T-helper 17 cell (primary cell): ENCODE measurements at places on chromosomes 2 and 18. TPM values are rescaled to one million over a fixed set of nuclear protein-coding genes. Genes with fewer than 3 reads are reported as not detected.

DNA sequence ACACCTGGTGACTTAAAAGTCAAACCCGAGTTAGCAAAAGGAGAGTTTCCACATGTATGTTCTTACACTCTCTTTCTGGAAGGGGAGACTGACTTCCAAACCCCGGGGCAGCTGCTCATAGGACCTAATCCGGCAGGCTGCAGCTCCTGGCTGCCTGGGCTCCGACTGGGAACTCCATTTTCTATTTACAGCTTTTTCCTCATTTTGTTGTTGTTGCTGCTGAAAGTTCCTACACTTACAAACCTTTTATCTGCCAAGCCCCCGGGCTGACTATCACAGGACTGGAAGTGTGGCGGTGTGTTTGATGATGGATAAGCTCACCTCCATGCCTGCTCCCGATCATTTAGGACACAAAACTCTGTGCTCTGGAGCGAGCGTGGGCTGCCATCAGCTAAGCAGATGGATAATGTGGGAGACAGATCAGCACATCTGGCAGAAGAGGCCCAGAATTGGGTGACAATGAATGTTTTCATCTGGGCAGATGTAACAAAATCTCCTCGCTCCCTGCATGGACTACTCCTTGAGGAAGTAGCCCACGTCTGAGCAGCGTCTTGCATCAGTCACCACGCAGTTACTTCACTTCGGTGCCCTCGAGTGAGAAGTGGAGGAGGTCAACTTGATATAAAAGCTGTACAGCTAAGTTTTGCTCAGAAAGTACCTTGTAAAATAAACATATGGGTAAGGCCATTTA is 114.4 kb upstream of the COPS8 start:
- no peak for DNase-seq

GRCh38 chr18:11902522-11903292 is 5.4 kb downstream of the MPPE1 start:
- DNase-seq = no peak

DNA sequence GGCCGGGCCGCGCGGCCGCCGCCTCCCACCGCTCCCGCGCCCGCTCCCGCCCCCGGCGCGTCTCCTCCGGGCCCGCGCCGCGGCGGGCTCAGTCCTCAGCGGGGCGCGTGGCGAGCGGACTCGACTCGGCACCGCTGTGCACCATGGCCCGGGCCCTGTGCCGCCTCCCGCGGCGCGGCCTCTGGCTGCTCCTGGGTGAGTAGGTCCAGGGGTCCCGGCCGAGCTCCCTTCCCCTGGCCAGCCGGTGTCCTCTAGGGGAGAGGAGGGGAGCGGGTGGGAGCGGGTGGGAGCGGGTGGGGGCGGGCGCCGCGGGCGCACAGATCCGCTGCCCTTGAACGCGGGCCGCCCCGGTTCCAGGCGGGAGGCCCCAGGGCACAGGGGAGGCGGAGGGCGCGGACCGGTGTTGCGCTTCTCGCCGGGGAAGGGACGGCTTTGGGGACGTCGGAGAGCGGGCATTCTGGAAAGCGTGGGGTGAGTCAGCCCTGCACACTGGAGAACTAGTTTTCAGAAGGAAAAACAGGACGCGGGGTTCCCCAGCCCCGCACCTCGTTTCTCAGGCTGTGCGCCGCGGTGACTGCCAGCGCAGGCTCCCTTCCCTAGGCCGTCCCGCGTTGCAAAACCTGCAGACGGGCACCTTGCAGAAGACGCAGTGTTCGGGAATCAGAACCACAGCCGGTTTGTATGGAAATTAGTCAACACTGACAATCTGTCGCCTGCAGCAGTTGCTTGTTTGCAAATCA is at the start of gene RAMP1:
RAMP1 (plus strand) TSS at position 91 of the 740 bp plus-strand sequence; CDS start at position 144, 53 bp downstream.
- DNase-seq = no peak

DNA sequence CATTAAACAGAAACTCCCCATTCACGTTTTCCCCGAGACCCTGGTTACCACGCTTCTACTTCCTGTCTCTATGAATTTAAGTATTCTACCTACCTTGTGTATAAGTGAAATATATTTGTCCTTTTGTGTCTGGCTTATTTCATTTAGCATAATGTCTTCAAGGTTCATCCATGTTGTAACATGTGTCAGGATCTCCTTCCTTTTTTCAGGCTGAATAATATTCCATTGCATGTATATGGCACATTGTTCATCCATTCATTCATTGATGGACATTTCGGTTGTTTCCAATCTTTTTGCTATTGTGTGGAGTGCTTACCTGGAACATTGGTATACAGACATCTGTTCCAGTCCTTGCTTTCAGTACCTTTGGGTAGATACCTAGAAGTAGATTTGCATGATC is 18.2 kb upstream of the CABYR start:
- DNase-seq = no peak

Gene PARD6G
- total RNA-seq = 3.5 TPM

- DNase-seq = no peak
Measured at GRCh38 chr2:35783723-35784122, 571.9 kb upstream of the CRIM1 start.

- no peak for DNase-seq
Measured at GRCh38 chr2:145723872-145724271, 1204.0 kb upstream of the ZEB2 start.

- no peak for DNase-seq
Measured at GRCh38 chr18:77093586-77093985, 39.0 kb downstream of the MBP start.

GRCh38 chr2:16386431-16386830 is 279.2 kb downstream of the CYRIA start:
- no peak for DNase-seq

GRCh38 chr2:19078709-19079108 is 279.7 kb downstream of the OSR1 start:
- DNase-seq = no peak

- no peak for DNase-seq
Measured at GRCh38 chr2:170073288-170073687, 104.7 kb upstream of the MYO3B start.

Gene IL18RAP
- 8.8 TPM for total RNA-seq

DNA sequence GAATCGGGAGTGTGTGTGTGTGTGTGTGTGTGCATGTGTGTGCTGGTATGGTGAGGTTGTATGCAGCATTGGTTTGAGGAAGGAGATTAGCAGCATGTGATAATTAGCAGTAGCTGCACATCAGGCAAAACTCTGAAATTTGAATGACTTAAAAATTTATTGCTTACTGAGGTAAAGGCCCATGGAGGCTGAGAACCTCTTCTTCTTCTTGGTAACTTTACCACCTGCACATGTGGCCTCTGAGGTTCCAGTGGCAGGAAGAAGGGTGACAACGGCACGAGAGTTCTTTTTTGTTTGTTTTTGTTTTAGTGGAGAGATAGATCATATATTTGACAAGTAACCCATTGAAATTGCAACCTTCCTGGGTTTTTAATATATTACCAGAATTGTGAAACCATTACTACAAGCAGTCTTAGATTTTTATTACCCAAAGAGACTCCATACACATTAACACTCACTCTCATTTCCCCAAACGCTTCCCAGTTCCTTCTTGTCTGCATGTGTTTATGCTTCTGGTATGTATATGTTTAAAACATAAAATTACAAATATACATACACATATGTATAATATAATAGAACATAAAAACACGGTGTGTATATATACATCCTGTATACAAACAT is 292.1 kb downstream of the PTGR3 start:
- no peak for DNase-seq

DNA sequence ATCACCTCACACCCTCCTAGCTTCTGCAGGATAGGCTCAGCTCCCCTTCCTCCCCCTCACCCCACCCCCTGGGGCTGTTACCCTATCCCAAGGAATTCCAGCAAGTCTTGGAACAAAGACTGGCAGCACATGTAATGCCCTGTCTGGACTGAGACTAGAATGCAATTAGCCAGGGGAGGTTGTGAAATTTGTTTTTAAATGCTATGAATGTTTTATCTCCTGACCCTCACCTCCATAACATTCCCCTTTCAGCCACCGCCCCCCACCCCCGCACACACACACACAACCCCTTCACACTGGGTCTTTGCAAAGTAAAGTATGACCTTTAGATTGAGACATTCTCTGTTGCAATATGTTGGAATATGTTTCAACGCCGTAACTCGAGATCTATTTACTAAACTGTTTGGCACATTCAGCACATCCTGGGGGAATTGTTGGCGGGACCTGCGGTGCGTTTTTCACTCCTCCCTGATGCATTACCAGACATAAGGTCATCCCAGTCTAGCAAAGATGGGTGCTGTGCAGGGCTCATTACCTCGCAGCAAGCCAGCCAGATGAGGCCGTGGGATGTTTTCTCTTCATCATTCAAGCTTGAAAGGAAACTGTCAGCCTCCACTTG is 290.7 kb upstream of the SLC14A2 start:
- DNase-seq = no peak

Gene RUFY4
- not detected for total RNA-seq

DNA sequence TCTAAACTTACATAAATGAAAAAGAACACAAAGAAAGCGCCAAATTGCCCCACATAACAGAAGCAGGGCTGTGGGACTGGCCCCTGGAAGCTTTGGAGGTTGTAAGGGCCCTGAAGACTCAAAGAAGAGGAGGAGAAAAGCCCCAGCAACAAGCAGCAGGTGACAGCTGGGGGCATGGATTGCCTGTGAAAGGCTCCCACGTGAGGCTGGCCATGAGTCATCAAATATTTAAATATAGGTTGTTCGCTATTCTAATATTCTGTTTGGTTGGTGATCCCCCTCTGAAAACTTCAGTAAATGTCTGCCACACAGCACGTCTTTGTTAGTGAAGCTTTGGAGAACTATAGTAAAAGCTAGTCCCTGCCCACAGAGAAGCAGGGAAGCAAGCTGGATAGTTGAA is 132.4 kb downstream of the MREG start:
- no peak for DNase-seq

GRCh38 chr2:7018282-7018701 is 101.1 kb downstream of the RNF144A start:
- no peak for DNase-seq

Gene UBR3
- 33.6 TPM for total RNA-seq

Gene GAL3ST2
- total RNA-seq = 2.4 TPM

Gene RGPD4
- total RNA-seq = not detected

Gene ABCB11
- not detected for total RNA-seq

- DNase-seq = no peak
Measured at GRCh38 chr18:6558446-6559156, 143.9 kb upstream of the L3MBTL4 start.
